COR-L47 (cell line): ENCODE measurements at places on chromosomes 6 and 20.

- DNase-seq: peak; percentile 62
These were observed 575.3 kb downstream of the FRK start for GRCh38 chr6:115485400-115485799.

GRCh38 chr20:5658912-5659345 is 91.3 kb upstream of the SHLD1 start:
- DNase-seq: peak; percentile 4

DNA sequence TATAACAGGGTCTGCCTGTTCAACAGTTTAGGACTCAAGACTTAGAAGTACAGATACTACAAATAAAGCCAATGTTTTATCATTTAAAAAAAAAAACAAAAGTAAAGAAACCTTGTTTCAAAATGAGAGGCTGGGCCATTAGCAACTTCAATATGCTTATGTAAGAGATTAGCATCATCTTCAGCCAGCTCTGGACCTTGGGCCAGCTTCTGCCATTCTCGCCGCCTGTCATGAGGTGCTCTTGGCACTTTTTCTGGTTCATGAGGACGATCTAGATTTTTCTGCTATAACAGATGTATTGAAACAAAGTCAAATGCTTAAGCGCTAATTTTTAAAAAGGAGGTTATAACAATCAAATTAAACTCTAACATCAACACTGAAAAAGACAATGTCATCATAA is 74.2 kb downstream of the WASF1 start:
- DNase-seq: no peak

GRCh38 chr6:43980004-43980795 is 147.1 kb downstream of the MRPL14 start:
- DNase-seq: no peak

GRCh38 chr6:138331984-138332383 is 45.7 kb upstream of the SMIM28 start:
- no peak for DNase-seq

- no peak for DNase-seq
These were observed 474.7 kb downstream of the EPM2A start for GRCh38 chr6:145260484-145261175.

DNA sequence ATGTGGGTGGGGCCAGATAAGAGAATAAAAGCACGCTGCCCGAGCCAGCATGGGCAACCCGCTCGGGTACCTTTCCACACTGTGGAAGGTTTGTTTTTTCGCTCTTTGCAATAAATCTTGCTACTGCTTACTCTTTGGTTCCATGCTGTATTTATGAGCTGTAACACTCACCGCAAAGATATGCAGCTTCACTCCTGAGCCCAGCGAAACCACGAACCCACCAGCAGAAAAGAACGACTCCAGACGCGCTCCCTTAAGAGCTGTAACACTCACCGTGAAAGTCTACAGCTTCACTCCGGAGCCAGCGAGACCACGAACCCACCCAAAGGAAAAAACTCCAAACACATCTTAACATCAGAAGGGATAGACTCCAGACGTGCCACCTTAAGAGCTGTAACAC is 76.7 kb downstream of the TFAP2A start:
- DNase-seq: no peak

- no peak for DNase-seq
These were observed 3.9 kb downstream of the RHAG start for GRCh38 chr6:49632727-49633126.

DNA sequence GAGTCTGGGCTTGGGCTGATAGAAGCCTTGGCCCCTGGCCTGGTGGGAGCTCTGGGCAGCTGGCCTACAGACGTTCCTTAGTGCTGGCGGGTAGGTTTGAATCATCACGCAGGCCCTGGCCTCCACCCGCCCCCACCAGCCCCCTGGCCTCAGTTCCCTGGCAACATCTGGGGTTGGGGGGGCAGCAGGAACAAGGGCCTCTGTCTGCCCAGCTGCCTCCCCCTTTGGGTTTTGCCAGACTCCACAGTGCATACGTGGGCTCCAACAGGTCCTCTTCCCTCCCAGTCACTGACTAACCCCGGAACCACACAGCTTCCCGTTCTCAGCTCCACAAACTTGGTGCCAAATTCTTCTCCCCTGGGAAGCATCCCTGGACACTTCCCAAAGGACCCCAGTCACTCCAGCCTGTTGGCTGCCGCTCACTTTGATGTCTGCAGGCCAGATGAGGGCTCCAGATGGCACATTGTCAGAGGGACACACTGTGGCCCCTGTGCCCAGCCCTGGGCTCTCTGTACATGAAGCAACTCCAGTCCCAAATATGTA is 957 bp upstream of the VEGFA start:
- no peak for DNase-seq

DNA sequence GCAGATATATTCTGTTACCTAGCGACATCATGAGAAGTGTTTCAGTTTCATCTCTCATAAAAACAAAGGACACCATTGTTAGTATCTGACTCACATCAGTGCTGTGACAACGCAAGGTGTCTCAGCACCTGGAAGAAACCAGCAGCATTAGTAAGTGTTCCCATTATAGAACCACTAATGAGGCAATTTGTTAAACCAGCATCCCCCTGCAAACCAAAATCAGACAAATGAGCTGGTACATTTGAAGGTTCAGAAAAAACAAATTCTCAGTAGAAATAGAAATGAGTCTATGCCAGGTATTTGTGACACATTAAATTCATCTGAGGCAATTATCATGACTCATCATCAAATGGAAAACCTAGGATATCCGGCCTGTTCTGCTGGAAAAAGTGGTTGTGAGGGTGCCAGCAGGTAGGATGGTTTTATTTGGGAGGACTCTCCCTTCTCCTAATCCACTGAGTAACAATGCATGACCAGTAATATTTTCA is 151.7 kb downstream of the TMEM200A start:
- no peak for DNase-seq

DNA sequence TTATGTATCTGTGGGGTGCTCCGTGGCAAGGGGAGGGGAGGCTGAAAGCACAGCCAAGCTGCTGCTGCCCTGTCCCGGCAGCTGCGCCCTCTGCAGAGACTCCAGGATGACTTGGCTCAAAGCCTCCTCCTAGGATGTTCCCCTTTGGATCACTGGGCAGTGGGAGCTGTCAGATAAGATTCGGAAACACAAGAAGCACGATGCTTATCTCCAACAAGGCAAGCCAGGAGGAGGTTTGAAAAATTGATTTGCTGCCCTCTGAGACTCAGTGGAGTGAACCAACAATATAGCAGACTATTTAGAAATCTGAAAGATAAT is 776.4 kb downstream of the C6orf118 start:
- no peak for DNase-seq

GRCh38 chr20:1015181-1015580 is 13.1 kb upstream of the RSPO4 start:
- DNase-seq: no peak

DNA sequence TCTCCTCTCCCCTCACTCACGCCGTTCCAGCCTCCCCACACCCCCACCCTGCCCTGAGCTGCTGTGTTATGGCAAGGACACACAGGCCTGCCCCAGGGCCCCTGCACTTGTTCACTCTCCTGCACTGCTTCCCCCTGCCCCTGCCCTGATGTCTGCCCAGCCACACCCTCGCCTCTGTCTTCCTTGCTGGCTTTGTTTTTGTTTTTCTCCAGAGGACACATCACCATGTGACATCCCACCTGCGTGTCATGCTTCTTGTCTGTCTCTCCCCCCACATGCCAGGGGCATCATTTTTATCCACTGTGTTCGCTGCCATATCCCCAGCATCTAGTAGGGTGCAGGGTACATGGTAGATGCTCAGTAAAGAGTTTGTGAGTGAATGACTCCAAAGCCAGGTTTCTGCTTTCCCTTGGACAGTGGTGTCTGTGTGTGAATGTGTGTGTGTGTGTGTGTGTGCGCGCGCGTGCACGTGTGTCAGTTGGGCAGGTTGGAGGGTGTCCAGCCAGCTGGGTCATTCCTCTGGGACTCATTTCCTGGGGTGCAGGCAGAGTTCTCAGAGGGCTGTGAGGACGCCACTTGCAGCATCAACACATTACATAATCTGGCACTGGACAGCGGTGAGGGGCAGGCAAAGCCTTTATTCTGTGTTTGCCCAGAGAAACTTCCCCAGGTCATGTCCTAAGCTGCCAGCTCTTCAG is 60.6 kb downstream of the STK35 start:
- DNase-seq: no peak

GRCh38 chr6:85469276-85470022 is 19.6 kb downstream of the NT5E start:
- no peak for DNase-seq

GRCh38 chr6:12504325-12504966 is 212.1 kb upstream of the PHACTR1 start:
- no peak for DNase-seq

GRCh38 chr6:162887981-162888689 is 160.4 kb downstream of the PACRG start:
- DNase-seq: no peak

DNA sequence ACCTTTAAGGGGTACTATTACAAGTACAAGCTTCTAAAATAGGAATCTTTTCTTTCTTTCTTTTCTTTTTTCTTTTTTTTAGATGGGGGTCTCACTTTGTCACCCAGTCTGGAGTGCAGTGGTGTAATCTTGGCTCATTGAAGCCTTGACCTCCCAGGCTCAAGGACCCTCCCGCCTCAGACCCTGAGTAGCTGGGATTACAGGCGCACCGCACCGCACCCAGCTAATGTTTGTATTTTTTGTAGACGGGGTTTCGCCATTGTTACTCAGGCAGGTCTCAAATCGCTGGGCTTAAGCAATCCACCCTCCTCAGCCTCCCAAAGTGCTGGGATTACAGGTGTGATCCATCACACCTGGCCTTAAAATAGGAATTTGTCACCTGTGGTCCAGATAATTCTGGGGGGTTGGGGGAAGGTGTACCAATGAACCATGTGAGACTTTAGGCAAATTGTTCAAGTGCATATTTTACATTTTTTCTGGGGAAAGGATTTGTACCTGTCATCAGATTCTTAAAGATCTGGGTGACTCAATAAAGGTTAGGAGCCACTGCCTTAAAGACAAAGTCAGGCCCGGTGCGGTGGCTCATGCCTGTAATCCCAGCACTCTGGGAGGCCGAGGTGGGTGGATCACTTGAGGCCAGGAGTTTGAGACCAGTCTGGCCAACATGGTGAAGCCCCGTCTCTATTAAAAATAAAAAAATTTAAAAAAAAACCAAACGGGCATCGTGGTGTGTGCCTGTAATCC is 19.7 kb upstream of the SYNJ2 start:
- no peak for DNase-seq

- DNase-seq: no peak
These were observed 5.0 kb downstream of the CPXM1 start for GRCh38 chr20:2795451-2795850.

- no peak for DNase-seq
These were observed 377.7 kb downstream of the BTBD9 start for GRCh38 chr6:38262026-38262425.
